CD4-positive, CD25-positive, alpha-beta regulatory T cell (primary cell): ENCODE measurements at places on chromosomes 16 and 17.
A peak's percentile ranks its signal among the peaks of the same experiment; 100 is the strongest.

GRCh38 chr16:27515874-27516353, 33.8 kb downstream of the GTF3C1 start:
- no peak overlapping the region for H3K27ac ChIP-seq
- DNase-seq: no peak
- no peak overlapping the region for H3K4me3 ChIP-seq
- H3K36me3 ChIP-seq: peaks cover 52% of the 10 kb centered on the region
- no peaks in the 10 kb centered on the region for H3K4me1 ChIP-seq

- no peak for DNase-seq
- H3K4me3 ChIP-seq: no peak overlapping the region
These were observed 18.9 kb upstream of the MYH10 start for GRCh38 chr17:8649157-8650118.

- H3K4me1 ChIP-seq: peaks cover 7% of the 10 kb centered on the region
- H3K27ac ChIP-seq: peak overlapping the region; percentile 5
- no peaks in the 10 kb centered on the region for H3K27me3 ChIP-seq
These were observed 12.5 kb downstream of the SLC22A31 start for GRCh38 chr16:89187770-89188392.

DNA sequence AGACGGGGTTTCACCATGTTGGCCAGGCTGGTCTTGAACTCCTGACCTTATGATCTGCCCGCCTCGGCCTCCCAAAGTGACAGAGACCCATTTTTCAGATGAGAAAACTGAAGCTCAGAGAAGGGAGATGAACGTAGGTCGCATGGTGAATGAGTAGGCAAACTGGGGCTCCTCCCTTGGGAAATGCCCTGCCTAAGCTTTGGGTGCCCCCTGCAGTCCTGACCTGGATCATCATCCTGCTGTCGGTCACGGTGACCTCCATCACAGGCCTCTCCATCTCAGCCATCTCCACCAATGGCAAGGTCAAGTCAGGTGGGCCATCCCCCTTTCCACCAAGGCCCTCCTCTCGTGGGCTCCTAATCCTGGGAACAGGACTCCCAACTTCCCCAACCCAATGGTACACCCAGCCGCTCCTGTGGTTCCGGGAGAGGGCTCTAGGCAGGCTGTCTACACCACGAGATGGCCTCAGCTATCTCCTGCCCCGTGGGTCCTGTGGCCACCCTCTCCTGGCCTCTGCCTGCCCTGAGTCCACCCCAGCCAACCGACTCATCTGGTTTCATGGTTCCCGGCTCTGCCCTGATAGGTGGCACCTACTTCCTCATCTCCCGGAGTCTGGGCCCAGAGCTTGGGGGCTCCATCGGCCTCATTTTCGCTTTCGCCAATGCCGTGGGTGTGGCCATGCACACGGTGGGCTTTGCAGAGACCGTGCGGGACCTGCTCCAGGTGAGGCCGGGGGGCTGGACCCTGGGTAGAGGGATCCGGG, 4.7 kb downstream of the SLC12A3 start:
- H3K27ac ChIP-seq: no peak overlapping the region
- no peak for DNase-seq
- H3K4me1 ChIP-seq: no peaks in the 10 kb centered on the region
- H3K27me3 ChIP-seq: no peaks in the 10 kb centered on the region

DNA sequence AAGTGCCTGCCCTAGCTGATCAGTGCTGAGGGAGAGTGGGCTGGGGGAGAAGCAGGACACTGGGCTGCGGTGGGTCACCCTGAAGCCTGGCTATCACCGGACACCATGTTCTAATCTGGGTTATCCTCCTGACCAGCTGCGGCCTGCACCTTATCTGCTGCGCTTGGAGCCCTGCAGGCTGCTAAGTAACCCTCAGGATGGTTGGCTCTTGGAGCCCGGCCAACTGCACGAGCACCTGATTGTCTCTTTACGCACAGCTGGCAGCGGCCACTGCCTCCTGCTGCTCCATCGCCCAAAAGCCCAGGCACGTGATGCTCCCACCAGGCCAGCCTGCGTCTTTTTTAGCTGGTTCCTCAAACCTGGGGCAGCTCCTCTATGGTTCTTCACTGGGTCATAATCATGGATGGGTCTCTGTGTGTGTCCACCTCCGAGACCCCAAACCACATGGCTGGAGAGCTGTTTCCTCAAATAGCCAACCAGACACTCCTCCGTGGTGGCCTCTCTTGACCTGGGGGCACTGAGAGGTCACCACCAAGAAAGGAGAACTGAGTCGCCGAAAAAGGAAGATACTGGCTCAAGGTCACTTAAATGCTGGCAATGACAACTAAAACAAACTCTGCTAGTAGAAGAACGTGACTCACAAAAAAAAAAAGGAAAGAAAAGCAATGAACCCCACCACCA, 21.7 kb downstream of the SPHK1 start:
- no peak overlapping the region for H3K4me3 ChIP-seq
- peaks cover 37% of the 10 kb centered on the region for H3K36me3 ChIP-seq
- no peaks in the 10 kb centered on the region for H3K27me3 ChIP-seq
- H3K27ac ChIP-seq: no peak overlapping the region
- peaks cover 5% of the 10 kb centered on the region for H3K4me1 ChIP-seq
- DNase-seq: no peak

DNA sequence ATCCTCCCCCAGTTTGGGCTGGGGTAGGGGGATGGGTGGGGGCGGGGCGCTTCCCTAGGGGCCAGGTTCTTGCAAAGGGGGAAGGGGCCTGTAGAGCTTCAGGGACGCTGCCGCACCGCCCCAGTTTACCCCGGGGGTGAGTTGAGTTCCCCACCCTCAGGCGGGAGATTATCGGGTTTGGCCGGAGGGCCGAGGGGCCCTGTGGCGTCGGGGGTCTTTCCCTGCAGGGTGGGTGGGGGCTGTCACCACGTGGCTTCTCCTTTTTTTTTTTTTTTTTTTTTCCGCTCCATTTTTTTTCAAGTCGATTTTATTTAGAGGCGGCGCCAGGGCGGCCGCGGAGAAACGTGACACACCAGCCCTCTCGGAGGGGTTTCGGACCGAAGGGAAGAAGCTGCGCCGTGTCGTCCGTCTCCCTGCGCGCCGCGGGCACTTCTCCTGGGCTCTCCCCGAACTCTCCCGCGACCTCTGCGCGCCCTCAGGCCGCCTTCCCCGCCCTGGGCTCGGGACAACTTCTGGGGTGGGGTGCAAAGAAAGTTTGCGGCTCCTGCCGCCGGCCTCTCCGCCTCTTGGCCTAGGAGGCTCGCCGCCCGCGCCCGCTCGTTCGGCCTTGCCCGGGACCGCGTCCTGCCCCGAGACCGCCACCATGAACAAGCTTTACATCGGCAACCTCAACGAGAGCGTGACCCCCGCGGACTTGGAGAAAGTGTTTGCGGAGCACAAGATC, at the start of gene IGF2BP1:
TSS of gene IGF2BP1 (plus strand) at position 283 of the 724 bp plus-strand sequence. CDS start at position 644, 361 bp downstream.
- H3K4me1 ChIP-seq: peaks cover 36% of the 10 kb centered on the region
- no peak within 1 kb of the TSS for H3K27ac ChIP-seq
- no peaks in the 10 kb centered on the region for H3K36me3 ChIP-seq
- DNase-seq: no peak

- H3K27me3 ChIP-seq: no peaks in the 10 kb centered on the region
- no peaks in the 10 kb centered on the region for H3K36me3 ChIP-seq
- no peak for DNase-seq
These were observed 231.1 kb downstream of the SOX9 start for GRCh38 chr17:72351884-72352346.

GRCh38 chr17:30368912-30369720, 9.6 kb upstream of the CPD start:
- H3K4me3 ChIP-seq: no peak overlapping the region
- peaks cover 3% of the 10 kb centered on the region for H3K4me1 ChIP-seq
- peaks cover 4% of the 10 kb centered on the region for H3K27me3 ChIP-seq
- no peak for DNase-seq
- H3K27ac ChIP-seq: no peak overlapping the region
